Stimulated activated CD4-positive, alpha-beta T cell treated with anti-CD3 and anti-CD28 coated beads, TNF-alpha, amount 100 ng/mL, for 48 hours (primary cell): ENCODE measurements at places on chromosomes 4 and X.

- no peak for DNase-seq
Measured at GRCh38 chrX:138771047-138771446, 59.5 kb upstream of the FGF13 start.

DNA sequence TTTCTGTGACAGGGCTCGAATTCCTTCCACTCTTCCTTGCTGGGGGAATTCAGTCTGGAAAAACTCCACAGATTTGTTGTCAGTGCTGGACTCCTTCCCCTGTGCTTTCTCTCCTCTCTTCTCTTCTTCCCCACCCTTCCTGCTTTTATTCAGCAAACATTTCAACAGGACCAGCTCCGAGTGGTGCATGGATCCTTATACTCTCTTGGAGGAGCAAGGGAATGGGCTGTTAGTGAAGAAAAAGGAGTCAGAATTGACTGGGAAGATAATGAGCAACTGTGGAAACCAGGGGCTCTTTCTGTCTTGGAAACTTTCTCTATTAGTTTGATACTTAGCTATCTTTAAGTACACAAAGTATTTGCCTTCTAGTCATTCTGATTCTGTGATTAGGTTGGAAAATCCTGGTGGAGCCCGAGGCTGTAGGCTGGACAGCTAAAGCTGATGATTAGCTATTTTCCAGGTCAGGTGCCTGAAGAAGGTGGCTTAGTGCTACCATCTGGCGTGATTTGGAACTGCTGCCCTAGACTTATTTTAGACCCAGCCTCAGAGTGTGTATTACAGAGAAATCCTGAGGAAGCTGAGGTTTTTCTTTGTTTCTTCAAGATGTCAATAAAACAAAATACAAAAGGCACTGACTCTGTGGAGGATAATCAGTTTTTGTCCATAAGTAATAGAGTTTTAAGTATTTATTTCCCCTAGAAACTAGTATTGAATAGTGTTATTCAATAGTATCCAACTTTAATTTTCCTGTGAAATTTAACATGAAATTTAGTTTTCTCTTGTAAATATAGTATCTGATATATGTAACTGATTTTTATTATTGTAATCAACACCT is 38.4 kb downstream of the NAP1L5 start:
- DNase-seq, result no peak

DNA sequence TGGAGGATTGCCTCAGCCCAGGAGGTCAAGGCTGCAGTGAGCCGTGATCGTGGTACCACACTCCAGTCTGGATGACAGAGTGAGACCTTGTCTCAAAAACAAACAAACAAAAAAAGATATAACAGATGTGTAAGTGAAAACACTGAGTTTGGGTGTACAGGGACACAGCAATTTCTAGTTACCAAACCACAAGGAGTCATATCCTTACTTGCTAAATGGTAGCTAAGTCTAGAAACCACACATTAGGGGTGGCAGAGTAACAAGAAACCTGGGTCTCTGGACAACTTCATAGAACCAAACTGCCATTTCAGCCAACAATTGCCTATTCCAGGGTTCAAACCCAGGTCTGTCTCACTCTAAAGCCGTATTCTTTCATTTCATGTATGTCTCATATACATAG is 20.8 kb downstream of the PPEF2 start:
- no peak for DNase-seq

GRCh38 chr4:14117575-14118238 is 490.2 kb upstream of the BOD1L1 start:
- DNase-seq, result no peak

- DNase-seq, result no peak
Measured at GRCh38 chr4:78923464-78924312, 15.6 kb downstream of the PAQR3 start.

GRCh38 chrX:23656091-23656490 is 11.2 kb upstream of the PRDX4 start:
- DNase-seq, result no peak

DNA sequence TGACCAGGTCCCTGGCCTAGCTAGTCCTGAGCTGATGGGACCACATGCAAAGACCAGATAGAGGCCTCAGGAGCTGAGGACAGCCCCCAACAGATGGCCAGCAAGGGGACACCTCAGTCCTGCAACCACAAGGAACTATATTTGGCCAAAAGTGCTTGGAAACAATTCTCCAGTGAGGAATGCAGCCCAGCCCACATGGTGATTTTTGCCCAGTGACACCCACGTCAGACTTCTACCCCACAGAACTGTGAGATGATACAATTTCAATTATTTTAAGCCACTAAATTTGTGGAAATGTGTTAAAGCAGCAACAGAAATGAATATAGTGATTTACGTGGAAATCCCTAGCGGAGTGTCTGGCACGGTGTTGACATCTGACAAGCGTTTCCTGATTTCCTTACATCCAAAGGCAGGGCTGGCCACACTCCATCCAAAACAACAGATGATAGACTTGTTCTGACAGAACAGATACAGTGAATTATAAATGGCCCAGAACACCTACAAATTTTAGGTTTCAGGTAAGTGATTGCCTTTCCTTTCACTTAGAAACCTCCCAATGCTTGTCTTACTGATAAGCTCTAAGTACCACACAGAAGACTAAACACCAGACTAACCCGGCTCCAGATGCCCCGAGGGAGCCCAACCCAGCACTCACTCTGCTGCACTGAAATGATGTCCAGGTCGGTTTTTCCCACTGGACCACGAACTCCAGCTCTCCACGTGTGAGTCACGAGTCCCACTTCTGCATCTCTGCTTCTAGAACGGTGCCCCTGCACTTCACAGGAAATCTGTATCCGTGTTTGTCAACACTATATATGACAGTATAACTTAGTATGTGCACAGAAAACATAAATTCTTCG is 5.8 kb downstream of the AFAP1 start:
- DNase-seq, result no peak

GRCh38 chr4:92514627-92515026 is 210.9 kb downstream of the GRID2 start:
- no peak for DNase-seq

GRCh38 chr4:85565761-85566480 is 91.0 kb downstream of the ARHGAP24 start:
- no peak for DNase-seq

- DNase-seq, result no peak
Measured at GRCh38 chr4:81746773-81747172, 275.1 kb upstream of the RASGEF1B start.

DNA sequence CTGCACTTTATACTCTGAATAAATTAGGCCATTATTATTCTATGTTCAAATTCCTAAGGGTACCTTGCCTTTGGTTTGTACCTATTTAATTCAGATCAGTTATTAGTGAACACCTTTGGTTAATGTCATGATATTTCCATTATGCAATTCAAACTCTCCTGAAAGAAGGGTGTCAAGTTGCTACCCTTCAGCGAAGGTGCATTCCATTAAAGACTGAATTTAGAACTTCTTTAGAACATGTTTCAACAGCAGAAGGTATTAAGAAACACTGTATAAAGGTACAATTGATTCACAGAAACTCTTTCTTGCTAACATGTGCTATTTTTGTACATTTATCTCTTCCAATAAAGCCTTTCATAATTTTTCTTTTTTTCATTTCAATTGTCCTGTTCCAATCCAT is 1545.4 kb upstream of the PCDH10 start:
- no peak for DNase-seq

- no peak for DNase-seq
Measured at GRCh38 chrX:125604448-125604847, 284.8 kb downstream of the TEX13C start.

DNA sequence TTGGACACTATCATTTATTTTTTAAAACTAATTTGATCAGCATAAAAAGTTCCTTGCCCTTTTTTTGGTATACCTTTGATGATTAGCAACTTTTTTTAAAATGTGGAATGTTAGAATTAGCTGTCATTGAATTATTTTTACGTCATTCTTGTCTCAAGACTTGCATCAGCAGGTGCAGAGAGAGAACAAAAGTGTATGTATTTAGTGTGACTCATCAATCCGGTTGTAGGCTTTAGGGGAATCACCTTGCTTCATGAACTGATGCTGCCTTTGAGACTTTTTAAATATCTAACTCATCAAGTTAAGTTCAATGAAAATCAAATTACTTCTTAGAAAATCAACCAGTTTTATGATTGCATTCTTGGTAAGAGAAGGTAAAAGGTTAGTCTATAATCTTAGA is 125.1 kb downstream of the ARX start:
- no peak for DNase-seq

DNA sequence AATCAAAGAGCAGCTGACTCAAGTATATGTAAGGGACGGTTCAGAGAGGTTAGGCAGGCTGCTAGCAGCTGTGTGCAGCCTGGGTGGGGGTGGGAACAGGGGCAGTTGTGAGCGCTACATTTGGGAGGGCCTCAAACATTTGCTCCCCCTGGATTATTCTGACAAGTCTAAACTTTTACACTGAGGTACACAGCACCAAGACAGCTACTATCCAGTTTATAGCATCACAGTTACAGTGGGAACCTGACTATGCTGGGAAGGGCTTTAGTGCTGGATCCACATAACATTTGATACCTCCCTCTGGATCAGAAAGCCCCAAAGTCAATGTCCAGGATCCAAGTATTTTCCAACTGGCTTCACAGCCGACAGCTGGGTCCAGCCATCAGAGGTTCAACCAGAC is 55.8 kb upstream of the GIMD1 start:
- DNase-seq, result no peak

- DNase-seq, result no peak
Measured at GRCh38 chr4:71772592-71772991, 11.3 kb downstream of the GC start.
